ENCODE measurements at places on chromosomes 1 and 21.

DNA sequence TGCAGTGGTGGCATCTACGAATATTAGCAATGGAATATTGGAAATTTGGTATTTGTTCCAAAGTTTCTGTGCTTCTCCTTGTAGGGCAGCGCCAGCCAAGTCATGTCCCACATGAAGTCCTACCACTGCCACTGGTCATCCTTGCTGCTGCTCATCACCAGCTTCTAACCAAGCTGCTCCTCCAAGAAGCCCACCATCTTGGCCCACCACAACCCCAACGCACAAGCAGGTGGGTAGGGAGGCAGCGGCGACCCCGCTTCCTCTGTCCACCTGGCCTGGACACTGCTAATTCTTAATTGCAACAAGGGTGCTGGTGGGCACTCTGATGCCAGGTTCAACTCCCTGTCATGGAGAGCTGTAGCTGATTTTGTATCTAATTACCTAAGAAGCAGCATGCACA lies 291.2 kb upstream of the LYPLAL1 start:
- DNase-seq = no peak

DNA sequence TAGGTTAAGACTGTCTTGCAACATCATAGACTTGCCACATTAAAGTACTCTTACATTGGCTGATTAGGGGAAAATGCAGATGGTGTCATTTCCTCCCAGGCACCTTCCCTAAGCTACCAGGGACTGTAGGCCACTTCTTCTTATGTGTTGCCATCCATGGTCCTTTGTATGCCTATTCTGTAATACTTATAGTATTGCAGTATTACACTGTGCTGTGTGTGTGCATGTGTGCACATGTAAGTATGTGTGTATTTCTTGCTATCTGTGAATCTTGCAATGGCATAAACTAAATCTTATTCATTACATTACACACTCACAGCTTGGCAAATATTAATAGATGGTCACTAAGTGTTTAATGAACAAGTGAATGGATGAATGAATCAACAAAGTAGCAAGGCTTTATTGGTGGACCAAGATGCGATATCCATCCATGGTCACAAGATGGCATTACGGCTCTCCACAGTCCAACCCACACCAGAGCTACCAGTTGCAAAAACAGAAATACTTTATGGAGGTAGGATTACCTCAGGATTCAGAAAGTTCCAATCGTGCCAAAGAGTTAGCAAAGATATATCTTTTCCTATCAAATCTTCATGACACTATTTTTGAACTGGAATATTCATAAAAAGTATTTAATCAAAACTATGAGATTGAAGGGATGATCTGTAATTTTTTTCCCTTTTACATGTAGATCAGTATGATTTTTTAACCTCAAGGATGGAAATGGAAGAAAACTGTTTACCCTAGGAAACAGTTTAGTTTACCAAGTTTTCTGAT lies 160.2 kb downstream of the DENND1B start:
- no peak for DNase-seq

DNA sequence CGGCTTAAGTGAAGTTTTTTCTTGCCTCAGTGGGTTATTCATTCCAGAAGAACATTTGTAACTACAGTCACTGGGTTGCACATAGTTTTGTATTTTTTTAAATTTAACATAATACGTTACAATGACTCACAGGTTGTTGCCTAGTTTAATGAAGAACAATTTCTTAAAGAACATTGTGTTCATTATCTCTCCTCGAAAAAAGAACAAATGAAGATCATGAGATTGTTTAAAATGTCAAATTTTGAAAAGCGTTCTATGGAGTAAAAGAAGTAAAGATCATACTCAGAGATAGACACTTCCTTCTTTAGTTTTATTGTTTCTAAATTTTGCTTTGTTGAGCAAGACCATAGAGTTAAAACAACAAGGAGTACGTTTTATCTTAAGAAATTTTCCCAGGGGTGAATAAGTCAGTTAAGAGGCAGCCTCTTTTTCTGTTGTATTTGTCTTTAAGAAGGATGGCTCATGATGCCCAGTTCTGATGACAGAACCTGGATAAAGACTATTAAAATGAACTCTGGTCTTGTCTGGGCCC lies 10.5 kb upstream of the SLAMF1 start:
- no peak for DNase-seq

- DNase-seq = no peak
Observed at GRCh38 chr21:14675774-14676530, 129.8 kb upstream of the SAMSN1 start.

DNA sequence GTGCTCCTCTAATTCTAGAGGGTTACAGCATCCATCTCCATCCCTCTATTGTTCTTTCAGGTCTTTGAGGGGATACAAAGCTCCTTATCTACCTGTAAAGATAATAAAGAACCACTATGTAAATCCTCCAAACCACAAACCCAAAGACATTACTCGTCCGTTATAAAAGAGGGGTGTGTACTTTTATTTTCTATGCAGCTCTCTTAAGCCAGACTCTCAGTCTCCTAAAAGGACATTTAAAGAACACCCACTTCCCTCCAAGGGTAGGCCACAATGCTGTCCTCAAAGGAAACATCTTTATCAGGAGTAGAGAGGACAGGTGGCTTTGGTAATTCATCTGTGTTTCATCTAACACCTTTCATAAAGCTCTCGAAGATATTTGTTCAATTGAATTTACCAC lies 67.9 kb upstream of the DYNLT5 start:
- DNase-seq = no peak

DNA sequence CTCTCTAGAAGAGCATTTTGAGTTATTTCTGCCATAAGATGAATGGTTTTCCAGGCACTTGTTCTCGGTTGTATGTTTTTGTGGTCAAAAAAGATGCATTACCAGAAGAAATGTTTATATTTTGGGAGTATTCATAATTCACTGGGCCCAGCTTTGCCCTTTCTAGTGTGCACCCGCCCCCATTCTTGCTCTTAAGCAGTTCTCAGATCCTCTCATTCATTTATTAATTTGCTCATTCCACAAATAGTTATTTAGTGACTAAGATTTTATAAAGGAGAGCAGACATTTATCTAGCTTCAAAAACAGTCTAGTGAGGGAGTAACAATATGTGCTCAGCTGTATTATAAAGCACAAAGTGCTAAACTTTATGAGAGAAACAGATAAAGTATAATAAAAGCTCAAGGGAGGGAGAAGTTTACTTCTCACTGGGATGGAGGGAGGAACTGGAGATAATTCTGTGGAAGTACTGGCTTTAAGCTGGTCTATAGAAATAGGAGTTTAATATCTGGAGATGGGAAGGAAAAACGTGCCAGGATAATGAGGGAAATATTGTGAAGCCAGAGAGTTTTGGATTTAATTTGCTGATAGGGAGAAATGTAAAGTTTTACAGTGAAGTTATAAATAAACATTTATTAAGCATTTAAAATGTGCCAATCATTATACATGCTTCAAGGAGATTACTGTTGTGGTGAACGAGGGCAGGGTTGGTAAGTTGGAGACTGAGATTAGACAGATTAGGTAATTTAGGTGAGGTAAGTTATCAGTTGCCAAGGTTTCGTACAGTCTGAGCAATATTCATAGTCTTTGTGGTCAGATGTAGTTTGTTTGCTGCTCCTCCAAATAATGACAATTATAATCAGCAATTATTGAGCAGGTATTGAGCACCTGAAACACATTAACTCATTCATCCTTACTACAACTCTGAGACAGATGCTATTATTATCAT lies 9.1 kb upstream of the MACF1 start:
- DNase-seq = no peak
